NCI-H510A treated with DMSO at 0.1 percent for 48 hours (cell line): ENCODE measurements at places on chromosomes 5 and 9.

- no peak for DNase-seq
Measured at GRCh38 chr9:129597355-129598088, 23.4 kb downstream of the C9orf50 start.

DNA sequence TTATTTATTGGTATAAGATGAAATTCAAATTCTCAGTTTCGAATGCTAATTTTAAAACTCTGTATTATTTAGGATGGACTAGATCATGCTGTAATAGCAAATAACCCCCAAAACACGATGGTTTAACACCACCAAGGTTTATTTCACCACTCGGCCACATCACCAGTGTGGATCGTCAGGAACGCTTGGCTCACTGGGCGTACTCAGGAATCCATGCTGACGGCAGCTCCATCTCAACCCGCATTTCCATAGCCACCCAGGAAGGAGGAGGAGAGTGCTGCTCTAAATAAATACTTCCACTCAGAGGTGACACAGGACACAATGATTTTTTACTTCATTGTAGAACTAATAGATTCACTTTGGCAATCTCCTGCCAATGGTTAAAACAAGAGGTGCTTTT is 347.4 kb downstream of the SH3GL2 start:
- no peak for DNase-seq

- no peak for DNase-seq
Measured at GRCh38 chr5:178218237-178218776, 14.0 kb downstream of the HNRNPAB start.

GRCh38 chr5:73624888-73625287 is 1.1 kb upstream of the ARHGEF28 start:
- DNase-seq: no peak

- no peak for DNase-seq
Measured at GRCh38 chr5:123710031-123710430, 198.1 kb downstream of the CSNK1G3 start.

GRCh38 chr5:72468606-72469005 is 38.6 kb downstream of the ZNF366 start:
- DNase-seq: no peak

DNA sequence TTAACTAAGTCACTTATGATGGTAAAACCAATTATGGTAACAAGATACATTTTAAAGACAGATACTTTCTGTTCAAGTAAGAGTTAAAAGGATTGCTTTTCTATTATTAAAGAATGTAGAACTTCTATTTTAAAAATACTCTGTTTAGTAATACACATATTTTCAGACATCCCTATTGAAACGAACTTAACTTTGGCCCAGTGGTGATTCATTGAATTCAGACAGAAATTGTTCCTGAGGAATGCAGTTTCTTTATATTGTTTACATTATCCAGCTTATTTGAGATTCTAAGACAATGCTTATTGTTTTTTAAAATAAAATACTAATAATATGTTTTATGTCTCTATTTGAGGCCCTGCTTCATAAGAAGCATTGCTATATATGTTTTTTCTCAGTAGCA is 816.4 kb downstream of the SEMA5A start:
- no peak for DNase-seq

DNA sequence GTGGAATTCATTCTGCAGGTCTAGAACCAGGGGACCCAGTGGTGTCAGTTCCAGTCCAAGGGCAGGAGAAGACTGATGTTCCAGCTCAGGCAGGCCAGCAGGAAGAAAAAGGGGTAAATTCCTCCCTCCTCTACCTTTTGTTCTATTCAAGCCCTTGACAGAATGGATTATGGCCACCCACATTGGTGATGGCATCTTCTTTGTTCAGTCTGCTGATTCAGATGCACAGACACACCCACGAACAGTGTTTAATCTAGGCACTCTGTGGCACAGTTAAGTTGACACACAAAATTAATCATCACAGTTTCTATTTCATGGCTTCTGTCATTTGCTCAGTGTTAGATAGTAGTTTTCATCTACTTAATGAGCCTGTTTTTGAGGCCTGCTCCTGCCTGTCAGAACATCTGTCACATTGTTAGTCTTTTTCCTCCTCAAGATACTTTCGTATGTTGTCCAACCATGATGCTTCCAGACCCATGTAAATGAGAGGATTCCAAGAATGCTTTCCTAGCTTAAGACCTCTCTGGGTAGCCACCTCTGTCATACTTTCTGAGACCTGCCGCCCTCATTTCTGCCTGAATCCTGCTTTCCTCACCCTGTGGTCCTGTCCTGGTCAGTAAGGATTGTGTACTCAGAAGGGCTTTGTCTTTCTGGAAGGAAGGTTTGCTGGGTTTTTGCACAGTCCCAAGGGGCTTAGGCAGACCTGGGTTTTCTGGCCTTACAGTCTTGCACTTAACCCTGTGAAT is 72.5 kb downstream of the SPIN1 start:
- no peak for DNase-seq

GRCh38 chr5:24510523-24510988 is 134.2 kb downstream of the CDH10 start:
- DNase-seq: no peak

DNA sequence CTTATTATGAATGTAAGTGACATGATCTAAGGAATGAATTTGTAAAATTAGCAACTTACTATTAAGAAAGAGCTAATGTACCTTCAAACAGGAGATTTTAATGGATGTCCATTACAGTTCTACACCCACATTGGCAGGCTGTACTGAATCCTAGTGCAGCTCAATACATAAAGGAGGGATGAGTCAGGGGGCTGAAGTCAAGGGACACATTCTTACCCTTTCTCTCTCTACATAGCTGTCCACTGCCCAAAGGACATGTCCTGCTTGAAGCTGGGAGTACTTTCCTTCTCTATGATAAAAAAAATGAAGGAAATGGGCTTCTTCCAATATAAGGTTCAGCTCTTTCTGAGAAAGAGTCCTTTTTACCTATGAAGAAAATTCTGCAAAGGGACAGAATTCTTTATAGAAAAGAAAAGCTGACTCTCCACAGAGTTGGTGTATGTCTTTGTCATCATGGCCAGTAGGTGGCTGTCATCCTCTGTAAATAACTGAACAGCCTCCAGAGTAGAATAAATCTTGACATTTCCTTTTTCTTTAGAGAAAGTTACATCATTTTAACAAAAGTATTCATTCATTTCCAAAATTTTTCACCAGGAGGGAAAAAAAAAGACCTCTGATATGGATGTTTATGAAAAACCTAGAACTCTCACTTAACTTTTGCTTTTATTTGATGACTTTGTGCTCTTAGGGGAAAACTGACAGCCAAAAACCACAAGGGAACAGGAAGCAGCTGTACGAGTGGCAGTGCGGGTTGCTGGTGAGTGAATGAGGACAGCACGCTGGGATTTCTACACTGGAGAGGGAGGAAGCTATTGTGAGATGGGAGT is 13.1 kb upstream of the IFNA14 start:
- DNase-seq: no peak

GRCh38 chr5:83126501-83126900 is 49.2 kb downstream of the XRCC4 start:
- DNase-seq: no peak

GRCh38 chr5:74113196-74113540 is 487.2 kb downstream of the ARHGEF28 start:
- DNase-seq: no peak

DNA sequence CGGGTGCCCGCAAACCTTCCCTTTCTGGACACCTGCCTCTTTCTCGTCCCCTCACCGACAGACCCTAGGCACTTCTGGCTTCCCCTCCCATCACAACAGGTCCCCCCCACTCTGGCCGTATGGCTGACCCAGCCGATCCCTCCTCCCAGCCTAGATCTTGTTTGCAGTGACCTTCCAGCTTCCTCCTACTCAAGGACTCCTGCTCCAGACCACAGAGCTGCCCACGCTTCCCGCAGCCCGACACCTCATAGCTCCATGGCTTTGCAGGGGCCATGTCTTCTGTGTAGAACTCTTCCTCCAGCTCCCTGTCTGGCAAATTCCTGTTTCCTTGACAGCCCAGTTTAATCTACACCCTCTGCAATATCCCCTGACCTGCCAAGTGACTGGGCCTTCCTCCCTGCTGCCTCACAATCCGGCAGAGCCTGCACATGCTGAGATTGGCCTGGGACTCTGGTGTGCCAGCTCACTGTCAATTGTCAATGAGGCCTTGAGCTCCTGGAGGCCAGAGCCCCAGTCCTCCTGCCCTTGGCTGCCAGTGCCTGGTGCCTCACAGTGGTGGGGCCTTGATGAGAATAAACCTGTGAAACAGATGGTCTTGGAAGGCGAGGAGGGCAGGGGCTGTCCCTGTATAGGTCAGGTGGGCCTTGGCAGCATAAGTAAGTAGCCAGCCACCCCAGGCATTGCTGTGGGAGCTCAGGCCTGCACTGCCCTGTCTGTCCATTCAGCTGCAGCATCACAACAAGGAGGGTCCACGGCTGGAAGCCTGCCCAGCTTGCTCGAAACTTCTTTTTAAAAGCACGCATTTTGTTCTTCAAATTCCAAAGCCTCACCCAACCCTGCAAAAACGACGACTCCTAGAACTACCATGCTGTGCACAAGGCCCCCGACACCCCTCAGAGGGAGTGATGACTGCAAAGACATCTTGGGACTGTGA is 50.5 kb downstream of the GADD45G start:
- DNase-seq: no peak

GRCh38 chr9:137244486-137245449 is 3.7 kb downstream of the TUBB4B start:
- no peak for DNase-seq

DNA sequence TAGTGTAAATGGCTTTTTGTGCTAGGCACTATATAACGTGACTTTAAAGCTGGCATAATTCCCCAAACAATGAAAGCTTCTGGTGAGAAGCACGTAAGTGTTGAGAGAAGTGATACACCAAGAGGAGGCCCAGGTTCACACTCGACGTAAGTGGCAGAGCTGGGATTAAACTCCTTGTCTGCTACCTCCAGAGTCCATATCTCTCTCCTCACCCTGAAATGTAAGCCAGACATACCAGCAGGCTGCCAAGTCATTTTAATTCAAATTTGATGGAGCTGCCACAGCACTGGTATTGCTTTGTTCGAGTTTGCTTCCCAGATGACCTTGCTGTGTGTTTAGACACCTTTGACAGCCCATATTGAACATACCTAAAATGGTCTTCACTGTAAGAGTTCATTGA is 319.7 kb downstream of the GLIS3 start:
- DNase-seq: no peak

DNA sequence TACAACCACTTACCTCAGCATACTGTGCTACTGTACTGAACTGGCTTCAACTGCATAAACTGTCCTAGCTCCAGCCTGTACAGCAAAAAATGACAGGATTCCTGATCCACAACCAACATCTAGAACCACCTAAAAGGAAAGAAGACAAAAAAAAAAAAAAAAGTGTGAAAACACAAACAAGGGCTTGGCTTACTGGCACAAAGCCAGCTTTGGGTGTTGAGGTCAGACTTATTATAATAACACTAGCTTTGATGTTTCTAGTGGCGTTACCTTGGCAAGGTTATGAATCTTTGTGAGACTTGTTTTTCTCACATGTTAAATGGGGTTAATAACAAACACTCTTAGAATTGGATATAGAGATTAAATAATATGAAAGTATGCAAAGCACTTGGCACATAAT is 148.5 kb upstream of the PUM3 start:
- no peak for DNase-seq

- DNase-seq: no peak
Measured at GRCh38 chr5:5494489-5495402, 72.3 kb downstream of the ICE1 start.

DNA sequence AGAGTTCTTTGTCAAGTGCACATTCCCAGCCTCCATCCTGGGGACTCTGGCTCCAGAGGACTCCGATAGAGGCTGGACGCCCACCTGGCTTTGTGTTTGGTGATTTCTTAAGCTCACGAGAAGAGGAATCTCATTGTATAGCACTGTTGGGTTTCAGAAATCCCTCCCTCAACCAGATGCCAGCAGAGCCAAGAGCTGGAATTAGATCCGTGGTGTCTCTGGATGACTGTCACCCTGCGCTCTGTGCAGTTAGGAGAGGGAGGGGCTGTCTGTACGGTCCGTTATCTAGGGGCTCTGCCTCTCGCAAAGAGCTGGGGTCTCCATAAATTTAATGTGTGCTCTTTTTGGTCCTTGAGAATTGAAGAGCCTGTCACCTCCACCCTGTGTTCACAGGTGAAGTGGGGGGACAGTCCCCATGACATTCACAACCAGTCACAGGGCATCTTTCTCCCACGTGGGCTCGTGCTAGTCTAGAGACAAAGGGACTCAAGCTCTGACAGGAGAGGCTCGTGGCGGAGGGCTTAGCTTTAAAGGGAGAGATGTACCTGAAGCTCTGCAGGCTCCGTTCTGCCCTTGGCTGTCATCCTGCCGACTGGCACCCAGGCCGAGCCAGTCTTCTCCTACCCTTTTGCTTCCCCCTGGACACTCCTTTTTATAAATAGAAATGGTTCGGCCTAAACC is 41.4 kb downstream of the FAM78A start:
- DNase-seq: no peak

DNA sequence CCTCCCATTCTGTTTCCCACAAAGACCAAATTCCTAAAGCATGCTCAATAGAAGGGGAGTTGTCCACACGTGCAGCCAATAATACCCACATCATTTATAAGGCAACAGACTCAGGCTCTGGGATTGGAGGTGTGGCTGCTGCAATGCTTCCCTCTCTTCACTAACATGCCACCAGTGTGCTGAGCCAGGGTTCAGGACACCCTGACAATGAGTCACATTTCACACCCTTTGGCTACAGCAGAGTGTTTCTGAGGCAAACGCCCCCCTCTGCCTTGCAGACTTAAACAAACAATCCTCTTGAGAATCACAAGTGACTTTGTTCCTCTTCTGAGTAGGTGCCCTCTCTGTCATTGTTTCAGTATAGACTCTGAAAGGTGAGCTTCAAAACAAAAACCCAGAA is 189.3 kb upstream of the TLE4 start:
- DNase-seq: peak; percentile 58

DNA sequence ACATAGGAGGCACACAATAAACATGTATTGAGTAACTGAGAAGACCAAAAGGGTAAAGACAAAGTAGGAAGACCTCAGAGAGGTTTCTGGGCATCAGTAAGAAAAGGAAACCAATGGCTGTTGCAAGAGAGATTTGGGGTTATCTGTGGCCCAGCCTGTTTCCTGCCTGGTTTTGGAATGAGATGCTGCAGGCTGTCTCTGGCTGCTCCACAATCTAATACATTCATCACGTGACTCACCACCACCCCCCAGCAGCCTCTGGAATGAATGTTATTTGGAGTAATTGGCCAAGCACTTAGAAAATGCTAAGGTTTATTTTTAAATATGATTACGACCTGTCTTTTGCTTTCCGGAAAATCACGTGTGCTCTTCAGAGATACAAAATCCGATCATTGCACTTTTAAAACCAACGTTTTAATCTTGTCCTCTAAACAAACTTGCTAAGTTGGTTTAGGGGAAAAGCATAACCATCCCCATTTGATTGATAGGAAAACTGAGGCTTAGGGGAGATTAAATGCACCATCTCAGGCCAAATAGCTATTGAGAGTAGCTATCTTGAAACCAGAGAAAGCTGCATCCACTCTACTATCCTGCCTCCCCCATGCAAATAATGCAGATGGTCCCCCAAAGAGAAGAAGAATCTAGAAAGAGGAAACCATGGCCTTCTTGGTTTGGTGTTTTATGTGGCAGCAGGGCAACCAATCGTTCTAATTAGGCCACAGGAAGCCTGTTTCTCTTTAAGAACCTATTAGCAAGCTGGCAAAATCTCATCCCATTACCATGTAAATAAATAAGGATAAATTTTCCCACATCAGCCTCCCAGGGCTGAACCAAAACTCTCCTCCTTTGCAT is 151.8 kb upstream of the ADRA1B start:
- DNase-seq: no peak
